ENCODE measurements at places on chromosomes 7 and 10. TPM values are rescaled to one million over a fixed set of nuclear protein-coding genes. Genes with fewer than 3 reads are reported as not detected.

The ANKRD1 gene
- not detected for total RNA-seq

The AHR gene
- 1.7 TPM for total RNA-seq

The CPVL gene
- 20.3 TPM for total RNA-seq

The ADK gene
- 16.4 TPM for total RNA-seq

The HOXA3 gene
- total RNA-seq, result not detected

The NUTM2E gene
- total RNA-seq, result 0.86 TPM

The HOXA9 gene
- not detected for total RNA-seq

The CALHM3 gene
- total RNA-seq, result not detected

The ASIC3 gene
- 10.8 TPM for total RNA-seq

The CDNF gene
- 2.2 TPM for total RNA-seq

The EEPD1 gene
- 63.9 TPM for total RNA-seq
